ENCODE measurements at places on chromosomes 6 and 20. TPM values are rescaled to one million over a fixed set of nuclear protein-coding genes. Genes with fewer than 3 reads are reported as not detected.

DNA sequence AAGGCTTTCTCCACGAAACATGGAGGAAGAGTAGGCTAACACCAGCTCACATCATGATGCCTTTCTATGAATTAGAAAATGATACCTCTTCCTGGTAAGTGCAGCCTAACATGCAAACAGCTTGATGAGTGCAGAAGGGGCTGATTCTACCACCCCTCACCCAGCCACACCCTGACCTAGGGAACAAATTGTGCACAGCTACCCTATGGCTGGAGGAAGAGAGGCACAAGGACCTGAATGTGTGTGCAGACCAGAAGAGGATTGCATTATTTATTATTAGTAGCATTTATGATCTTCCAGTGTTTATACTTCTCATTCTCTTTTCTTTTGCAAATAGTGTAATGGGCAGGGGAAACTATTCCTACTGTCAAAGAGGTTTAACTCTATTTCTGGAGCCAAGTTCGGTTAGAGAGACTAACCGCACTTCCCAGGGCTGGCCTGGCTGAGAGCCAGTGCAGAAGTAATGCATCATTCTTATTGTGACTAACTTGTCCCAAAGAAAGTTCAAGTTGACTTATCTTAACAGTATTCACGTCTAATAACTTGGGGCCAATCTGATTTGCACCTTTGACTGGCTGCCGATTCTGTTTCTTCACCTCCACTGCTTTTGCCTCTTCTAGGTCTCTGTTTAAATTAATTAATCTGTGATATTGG is 237.5 kb downstream of the CD83 start:
- peaks cover 4% of the 10 kb centered on the region for H3K27me3 ChIP-seq
- no peak for DNase-seq
- H3K36me3 ChIP-seq, result no peaks in the 10 kb centered on the region
- no peak overlapping the region for H3K4me3 ChIP-seq

DNA sequence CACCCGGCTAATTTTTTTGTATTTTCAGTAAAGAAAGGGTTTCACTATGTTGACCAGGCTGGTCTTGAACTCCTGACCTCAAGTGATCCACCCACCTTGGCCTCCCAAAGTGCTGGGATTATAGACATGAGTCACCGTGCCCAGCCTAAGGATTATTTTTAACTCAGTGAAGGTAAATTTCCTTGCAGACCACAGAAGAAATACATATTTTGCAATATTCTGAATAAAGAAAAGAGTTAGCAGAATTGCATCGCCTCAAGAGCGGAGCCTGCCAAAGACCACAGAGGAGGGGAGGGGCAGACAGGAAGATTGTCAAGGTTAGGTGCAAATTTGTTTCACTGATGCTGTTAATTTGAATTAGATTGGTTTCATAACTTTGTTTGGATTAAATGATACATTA is 47.4 kb downstream of the SOD2 start:
- no peak for DNase-seq
- no peak overlapping the region for H3K27ac ChIP-seq
- peaks cover 6% of the 10 kb centered on the region for H3K4me1 ChIP-seq
- no peaks in the 10 kb centered on the region for H3K36me3 ChIP-seq

- H3K27me3 ChIP-seq, result peaks cover 3% of the 10 kb centered on the region
- H3K36me3 ChIP-seq, result no peaks in the 10 kb centered on the region
- DNase-seq, result no peak
Observed at GRCh38 chr6:129469070-129469662, 240.8 kb downstream of the ARHGAP18 start.

GRCh38 chr6:110037726-110038295 is 59.7 kb downstream of the GPR6 start:
- H3K4me3 ChIP-seq, result no peak overlapping the region
- H3K4me1 ChIP-seq, result peaks cover 16% of the 10 kb centered on the region
- no peak for DNase-seq
- H3K27me3 ChIP-seq, result no peaks in the 10 kb centered on the region

GRCh38 chr6:159221486-159222170 is 52.4 kb downstream of the FNDC1 start:
- H3K27me3 ChIP-seq, result peaks cover 51% of the 10 kb centered on the region
- H3K4me1 ChIP-seq, result peaks cover 5% of the 10 kb centered on the region
- H3K4me3 ChIP-seq, result no peak overlapping the region
- no peak for DNase-seq
- H3K36me3 ChIP-seq, result no peaks in the 10 kb centered on the region

MUCL3 gene
- total RNA-seq, result not detected
